ENCODE measurements at places on chromosomes 6 and 20. TPM values are rescaled to one million over a fixed set of nuclear protein-coding genes. Genes with fewer than 3 reads are reported as not detected.

Gene LYRM4
- total RNA-seq: 26.2 TPM

Gene GTSF1L
- total RNA-seq: not detected

- no peak for DNase-seq
These were observed 5.2 kb upstream of the LAMA5 start for GRCh38 chr20:62372042-62372993.

DNA sequence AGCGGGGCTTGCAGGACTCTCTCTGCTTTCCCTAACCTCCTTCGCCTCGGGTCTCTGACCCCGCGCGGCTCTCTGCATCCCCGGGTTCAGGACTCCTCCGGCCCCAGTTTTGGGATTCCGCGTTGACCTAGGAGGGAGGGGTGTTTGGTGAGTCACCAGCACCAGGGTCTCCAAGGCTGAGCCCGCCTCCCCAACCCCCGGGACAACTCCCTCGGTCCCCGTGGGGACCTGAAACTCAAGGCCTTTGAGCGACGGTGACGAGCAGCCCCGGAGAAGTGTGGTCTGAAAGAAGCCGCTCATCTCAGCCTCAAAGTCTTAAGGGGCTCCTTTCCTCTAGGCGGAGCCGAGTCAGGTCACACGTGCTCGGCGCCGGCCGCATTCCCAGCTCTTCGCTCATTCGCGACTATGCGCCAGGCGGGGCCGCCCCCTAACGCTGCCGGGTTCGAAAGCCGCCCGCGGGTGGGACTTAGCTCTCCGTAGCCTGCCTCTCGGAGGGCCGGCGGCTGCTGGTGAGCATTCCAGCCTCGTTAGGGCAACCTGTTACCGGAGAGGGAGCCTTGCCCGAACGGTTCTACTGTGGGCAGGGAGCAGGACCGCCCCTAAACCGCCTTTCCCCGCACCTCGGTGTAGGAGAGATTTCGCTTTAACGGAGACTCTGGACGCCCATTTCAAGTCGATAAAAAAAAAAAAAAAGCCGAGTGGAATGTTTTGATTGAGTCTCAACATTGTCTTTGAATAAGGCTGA is 3.0 kb upstream of the PRDM13 start:
- no peak for DNase-seq

GRCh38 chr6:135722679-135723078 is 128.8 kb upstream of the PDE7B start:
- DNase-seq: no peak

DNA sequence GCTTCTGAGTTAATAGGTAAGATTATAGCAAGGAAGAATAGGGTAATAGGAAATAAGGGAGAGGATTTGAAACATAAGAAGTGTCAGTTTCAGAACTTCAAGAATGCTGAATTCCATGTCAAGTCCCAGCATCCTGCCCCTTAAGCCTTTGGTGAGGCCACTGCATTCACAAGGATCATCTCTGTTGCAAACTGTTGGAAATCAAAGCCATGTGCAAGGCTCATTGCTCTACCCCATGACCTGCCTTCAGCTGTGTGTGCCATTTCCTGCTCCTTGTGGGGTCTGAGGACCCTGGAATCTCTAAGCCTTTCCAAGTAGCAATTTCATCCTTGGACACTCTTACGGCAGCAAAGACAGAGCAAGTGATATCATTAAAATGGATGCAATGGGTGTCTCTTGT is 203.0 kb downstream of the CDC5L start:
- DNase-seq: no peak

Gene ASIP
- not detected for total RNA-seq

- DNase-seq: no peak
These were observed 284.7 kb upstream of the TAB2 start for GRCh38 chr6:149032599-149033405.

DNA sequence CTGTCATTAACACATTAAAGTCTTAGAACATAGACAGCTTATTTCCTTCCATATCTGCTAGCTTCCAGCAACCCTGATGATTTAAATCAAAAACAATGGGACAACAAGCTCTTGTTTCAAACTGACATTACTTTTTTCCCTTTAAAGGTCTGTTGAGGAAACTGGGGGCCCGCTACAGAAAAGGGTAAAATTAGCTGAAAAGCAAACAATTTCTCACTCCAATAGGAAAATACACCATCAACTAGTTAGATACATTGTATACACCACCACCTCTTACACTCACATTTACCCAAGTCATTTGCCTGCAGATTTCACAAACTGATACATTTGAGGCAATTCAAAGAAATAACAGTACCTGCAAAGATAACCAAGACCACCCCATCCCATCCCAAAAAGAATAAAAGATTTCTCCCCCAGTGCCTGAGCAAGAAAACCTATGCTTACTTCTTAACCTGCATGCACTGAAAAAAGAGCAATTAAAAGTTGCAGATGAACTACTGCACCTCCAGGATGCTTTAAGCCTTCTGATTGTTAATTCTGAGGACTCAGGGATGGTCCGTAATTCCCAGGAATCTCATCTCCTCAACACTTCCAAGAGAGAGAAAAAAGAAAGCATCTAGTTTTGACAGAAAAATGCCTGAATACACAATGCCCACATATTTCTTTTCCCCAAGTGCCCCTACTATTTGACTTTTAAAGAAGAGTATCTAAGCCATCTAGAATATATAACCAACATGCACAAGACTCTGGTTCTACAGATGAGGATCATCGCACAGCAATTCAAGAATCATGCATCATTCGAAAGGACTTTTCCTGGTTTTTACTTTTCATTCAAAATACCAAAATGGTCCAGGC is 5.6 kb downstream of the ZMYND8 start:
- DNase-seq: no peak

GRCh38 chr6:76057469-76057868 is 15.0 kb downstream of the IMPG1 start:
- DNase-seq: no peak

DNA sequence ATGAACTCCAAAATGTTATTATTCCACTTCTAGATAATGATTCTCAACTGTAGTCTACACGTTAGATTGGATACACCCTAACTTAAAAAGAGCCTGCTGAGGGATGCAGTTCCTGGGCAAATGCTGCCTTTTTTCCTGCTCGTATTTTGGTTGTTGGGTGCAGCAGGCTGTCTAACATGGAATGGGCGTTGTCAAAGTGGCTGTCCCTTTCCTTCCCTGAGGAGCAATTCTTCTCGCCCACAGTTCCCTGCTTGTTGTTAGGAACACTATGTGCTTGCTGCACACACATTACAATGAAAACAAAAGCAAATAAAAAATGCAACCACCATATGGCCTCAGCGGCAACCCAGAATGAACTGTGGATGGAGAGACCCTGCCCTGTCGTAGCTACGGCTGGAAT is 1.7 kb upstream of the ADGRF5 start:
- DNase-seq: no peak

DNA sequence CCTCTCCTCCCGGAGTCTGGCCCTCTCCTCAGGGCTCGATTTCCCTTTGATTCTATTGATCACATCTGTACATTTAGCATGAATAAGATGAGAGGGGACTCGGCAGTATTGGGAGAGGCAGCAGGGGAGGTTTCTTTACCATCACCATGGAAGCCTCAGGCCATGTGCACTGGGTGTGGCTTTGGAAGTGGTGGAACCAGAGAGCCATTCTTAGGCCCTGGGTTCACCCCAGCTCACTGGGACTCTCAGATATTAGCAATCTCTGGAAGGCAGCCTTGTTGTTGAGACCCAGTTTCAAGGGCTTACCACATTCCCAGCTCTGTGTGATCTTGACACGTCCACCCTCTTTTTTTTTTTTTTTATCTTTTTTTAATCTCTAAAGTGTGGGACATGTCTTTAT is 195.9 kb upstream of the PROKR2 start:
- DNase-seq: no peak

- DNase-seq: no peak
These were observed 8.8 kb upstream of the PIM1 start for GRCh38 chr6:37160922-37161778.

Gene PGC
- total RNA-seq: not detected

Measured in omental fat pad (tissue), 4 donors.